ENCODE measurements at places on chromosomes 3 and 15.
A peak's percentile ranks its signal among the peaks of the same experiment; 100 is the strongest.

GRCh38 chr3:128247666-128248409 lies 94.6 kb downstream of the EEFSEC start:
- DNase-seq: no peak

DNA sequence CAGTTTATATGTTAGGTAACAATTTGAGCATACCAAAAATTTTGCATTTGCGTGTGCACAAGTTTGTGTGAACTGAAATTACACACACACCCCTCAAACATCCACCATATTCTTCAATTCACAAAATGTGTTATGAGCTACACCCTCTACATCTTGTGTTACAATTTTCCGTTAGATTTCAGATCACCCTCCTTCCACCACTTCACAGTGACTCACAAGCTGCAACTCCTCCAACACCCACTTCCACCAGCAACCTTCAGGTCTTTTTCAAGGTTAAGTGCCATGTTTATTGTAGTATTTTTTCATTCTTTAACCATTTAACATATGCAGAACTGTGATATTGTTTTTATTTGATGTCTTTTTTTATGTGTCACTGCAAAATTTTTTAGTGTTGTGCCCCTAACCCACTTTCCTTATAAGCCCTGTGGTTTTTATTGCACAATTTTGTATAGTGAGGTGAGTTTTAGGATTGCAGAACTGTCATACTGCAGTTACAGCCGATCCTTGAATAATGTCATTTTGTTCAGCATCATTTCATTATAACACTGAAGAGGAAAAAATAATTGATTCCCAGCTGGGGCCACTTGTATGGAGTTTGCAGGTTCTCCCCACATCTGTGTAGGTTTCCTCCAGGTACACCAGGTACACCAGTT lies 148.9 kb downstream of the PLCL2 start:
- no peak for DNase-seq

GRCh38 chr3:135349254-135349948 lies 554.3 kb downstream of the EPHB1 start:
- no peak for DNase-seq

DNA sequence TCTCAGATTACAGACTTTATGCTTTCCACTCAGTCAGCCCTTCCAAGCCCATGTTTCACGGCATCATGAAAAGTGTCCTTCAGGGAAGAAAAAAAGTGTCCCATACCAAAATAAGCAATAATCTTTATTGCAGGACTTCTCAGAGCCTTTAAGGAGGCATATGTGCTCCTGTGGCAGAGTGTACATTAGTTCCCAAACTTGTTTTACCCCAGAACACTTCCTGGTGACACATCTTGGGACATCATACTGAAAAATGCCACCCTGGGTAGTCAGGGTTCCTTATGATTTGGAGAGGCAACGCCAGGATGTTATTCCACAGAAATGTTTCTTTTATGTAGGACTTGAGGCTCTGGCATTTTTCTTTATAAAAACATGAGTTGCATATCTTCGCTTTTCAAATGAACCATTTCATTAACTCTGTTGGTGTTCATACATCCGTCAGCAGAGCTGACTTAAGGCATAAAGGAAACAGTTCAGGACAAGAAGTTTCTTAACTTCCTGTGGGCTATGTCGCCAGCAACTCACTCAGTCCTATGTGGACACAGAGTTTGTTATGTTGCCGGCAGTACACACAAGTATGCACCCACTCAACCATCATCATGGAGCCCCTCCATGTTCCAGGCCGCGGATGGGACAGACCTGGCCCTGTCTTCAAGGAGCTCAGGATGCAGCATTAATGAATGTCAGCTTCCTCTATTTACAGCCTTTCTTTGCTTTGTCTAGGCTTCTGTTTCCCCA lies 63.8 kb downstream of the CASR start:
- no peak for DNase-seq

- no peak for DNase-seq
These were observed 638.0 kb downstream of the OTOL1 start for GRCh38 chr3:162134571-162134970.

GRCh38 chr3:193812078-193812725 lies 219.2 kb downstream of the OPA1 start:
- no peak for DNase-seq

- DNase-seq: no peak
These were observed 109.5 kb downstream of the PEX5L start for GRCh38 chr3:179927191-179927590.

DNA sequence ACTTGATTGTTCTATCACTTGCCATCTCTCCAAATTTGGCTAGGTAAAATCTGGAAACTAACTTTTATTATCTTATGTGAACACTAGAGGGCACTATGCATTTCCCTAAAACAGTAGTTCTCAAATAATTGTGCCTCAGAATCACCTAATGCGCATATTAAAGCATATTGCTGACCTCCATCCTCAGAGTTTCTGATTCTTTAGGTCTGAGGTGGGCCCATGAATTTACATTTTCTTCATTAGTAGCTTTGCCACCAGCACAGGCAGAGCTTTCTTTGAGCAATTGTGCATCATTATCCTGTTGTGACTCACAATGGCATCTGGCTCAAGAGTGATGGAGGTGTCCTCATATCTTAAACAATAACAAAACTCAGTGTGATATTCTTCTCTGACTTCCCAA lies 17.5 kb upstream of the BCHE start:
- DNase-seq: no peak

GRCh38 chr15:31563001-31563400 lies 236.4 kb downstream of the KLF13 start:
- no peak for DNase-seq

- DNase-seq: no peak
These were observed 188.2 kb downstream of the VPS13C start for GRCh38 chr15:61871926-61872522.

DNA sequence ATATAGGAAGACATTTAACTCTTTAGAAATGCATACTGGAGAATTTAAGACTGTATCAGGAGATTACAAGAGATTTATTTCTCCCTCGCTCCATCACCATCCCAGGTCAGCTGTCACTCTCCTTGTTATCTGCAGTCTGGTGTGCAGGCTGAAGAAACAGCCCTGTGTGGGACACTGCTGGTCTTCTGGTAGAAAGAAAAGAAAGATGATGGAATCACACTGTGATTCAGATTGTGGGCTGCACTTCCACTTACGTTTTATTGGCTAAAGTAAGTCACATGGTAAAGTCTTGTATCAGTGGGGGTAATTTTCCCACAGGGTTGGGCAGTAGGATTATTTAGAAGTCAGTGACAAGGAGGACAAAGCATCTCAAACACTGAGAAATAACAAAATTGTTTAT lies 18.1 kb upstream of the ATP1B3 start:
- no peak for DNase-seq

DNA sequence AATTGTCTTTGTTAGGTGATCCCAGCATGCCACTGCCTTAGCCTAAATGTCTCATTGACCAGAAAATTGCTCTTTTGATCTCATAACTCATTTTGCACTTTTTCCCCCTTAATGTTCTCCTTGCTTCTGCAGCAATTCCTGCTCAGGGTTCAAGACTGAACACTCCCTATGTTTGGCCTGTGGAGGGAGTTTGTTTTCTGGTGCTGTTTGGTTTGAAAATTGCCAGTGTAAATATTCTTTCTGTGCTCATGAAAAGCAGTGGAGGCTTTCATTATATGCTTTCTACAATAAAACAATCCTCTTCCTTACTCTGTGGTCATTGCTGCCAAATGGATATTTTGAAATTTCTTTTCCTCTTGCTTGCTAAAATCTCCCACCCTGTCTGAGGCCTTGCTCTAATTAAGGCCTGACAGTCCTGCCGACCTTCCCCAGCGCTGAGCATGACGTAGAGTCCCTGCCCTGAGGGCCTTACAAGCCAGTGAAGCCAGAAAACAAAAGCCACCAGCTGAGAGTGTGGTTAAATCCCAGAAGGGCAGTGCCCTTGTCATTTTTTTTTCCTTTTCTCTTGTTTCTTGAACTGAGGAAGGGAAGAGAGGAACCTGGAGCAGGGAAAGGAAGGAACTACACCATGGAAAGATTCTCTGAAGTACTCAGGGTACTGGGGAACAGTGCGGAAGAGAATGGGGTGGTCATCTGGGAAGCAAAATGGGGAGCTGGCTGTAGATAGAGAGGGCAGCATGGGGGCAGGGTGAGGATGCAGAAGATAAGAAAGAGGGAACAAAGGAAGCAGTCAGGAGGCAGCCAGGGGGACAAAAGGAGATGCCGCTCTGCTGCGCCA lies 24.8 kb downstream of the ZBTB38 start:
- DNase-seq: peak; percentile 66

GRCh38 chr3:150538324-150539208 lies 7.7 kb downstream of the SERP1 start:
- no peak for DNase-seq

DNA sequence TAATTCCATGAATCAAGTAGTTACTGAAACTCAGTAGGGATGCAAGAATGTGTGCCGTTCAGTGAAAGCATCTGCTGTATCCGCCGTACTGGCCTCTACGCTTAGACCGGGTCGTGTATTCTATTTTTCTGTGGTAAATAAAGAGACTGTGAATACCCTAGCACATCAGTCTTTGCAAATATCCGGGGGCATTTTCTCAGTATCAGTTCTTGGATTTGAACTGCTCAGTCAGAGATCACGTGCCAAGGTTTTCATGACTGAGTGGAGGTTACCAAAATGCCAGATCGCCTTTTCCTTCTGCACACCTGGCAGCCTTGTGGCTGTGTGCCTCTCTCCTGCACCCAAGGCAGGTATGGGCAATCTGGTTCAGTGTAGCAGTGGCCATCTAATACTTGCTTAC lies 377.0 kb downstream of the OCA2 start:
- no peak for DNase-seq

DNA sequence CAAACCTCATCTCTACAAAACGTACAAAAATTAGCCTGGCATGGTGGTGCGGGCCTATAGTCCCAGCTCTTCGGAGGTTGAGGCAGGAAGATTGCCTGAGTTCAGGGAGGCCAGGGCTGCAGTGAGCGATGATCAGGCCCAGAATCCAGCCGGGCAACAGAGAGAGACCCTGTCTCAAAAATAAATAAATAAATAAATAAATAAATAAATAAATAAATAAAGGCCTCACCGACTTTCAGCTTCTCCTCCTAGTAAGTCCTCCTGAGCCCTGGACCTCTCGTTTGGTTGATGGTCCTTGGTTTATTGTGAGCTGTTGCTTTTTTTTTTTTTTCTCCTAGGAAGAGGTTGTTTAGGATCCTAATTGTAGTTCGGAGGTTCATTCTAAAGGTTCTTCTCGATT lies 25.1 kb downstream of the WDR73 start:
- no peak for DNase-seq

DNA sequence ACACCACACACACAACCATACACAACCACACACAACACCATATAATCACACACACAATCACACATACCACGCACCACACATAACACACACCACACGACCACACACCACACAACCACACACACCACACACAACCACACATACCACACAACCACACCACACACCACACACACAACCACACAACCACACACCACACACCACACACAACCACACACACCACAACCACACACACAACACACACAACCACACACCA lies 24.2 kb downstream of the CPN2 start:
- no peak for DNase-seq

DNA sequence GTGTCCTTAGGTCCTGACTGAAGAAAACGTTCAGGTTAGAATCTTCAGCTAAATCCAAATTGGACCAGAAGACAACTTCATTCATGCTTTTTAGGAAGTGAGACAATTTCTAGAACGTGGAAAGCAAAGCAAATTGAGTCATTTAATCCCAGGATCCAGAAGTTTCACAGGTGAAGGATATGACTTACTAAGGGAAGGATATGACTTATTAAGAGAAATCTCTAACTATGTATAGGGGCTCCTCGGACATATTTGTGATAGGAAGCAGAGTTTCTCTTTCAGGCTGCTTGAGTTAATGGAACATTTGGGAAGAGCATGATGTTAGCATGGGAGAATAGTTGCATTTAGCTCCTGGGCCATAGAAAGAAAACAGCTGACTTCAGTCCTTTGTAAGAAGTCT lies 16.1 kb upstream of the PLOD2 start:
- DNase-seq: no peak

- no peak for DNase-seq
These were observed 292.2 kb downstream of the PYDC2 start for GRCh38 chr3:191753196-191753595.

DNA sequence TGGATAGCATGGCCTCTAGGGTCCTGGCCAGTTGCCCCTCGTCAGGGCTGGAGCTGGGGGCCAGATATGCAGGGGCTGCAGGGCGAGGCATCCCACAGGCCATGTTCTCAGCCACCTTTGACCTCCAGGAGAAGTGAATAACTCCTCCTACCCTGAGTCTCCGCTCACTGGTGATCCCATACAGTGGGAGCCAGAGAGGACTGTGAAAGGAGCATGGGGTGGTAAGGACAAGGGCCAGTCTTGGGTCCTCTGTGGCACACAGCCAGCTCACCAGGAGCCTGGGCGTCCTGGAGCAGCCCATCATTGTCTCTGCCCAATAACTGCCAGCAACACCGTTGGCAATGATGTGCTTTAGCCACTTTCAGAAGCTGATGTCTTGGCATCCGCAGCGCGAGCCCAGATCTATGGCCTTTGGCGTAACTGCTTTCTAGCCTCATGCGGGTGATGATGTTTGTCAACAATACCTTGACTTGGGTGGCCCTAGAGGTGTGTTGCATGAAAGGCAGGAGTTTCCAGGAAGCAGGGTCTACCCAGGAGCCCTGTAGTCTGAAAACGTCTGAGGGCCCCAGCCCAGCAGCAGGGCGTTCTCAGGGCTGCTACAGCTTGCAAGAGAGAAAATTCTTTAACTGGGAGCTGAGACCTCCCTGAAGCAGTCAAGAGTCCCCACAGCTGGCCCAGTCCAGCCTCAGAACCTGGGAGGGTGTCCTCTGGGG lies 61.1 kb upstream of the IQSEC1 start:
- DNase-seq: no peak

DNA sequence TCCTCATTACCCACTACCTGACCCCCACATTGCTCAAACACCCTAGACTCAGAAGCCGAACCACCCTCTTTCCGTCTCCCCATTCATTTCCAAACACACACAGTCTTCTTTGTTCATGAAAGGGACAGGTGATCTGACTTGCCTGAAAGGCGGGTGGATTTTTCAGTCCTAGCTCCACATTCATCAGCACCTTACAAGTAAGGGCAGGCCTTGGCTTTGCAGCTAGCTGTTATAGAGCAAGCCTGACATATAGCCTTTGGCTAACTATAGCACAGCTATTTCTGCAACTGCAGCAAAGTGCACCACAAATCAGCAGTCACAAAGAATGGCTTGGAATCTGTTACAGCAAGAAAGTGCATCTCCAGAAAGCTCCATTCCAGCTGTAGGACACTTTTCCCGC lies 139.8 kb downstream of the XXYLT1 start:
- no peak for DNase-seq

DNA sequence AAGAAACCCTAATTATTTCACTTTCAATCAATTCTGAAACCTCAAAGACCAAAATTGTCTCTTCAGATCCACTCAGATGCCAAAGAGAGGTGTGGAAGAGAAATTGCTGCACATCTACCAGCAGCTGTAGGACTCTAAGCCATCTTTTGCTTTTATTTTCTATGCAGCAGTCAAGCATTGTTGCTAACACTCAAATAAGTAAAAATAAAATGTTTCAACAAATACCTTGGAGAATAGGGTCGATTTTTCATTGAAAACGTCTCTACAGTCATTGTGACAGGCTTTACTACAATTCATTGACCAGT lies 66.4 kb upstream of the CFAP20DC start:
- no peak for DNase-seq
